CD4-positive, alpha-beta T cell (primary cell): ENCODE measurements at places on chromosomes 11 and 22.

GRCh38 chr11:124736736-124737135, 3.0 kb upstream of the NRGN start:
- H3K27ac ChIP-seq, result no peak overlapping the region
- no peak for DNase-seq
- peaks cover 16% of the 10 kb centered on the region for H3K4me1 ChIP-seq
- no peaks in the 10 kb centered on the region for H3K36me3 ChIP-seq
- no peak overlapping the region for H3K4me3 ChIP-seq

- no peak overlapping the region for H3K4me3 ChIP-seq
- H3K27ac ChIP-seq, result no peak overlapping the region
- H3K27me3 ChIP-seq, result no peaks in the 10 kb centered on the region
- no peak for DNase-seq
Observed at GRCh38 chr22:32142600-32142999, 16.5 kb downstream of the C22orf42 start.

GRCh38 chr11:109641549-109641948, 219.6 kb downstream of the C11orf87 start:
- H3K4me3 ChIP-seq, result no peak overlapping the region
- H3K36me3 ChIP-seq, result no peaks in the 10 kb centered on the region
- no peak for DNase-seq
- H3K27me3 ChIP-seq, result no peaks in the 10 kb centered on the region

GRCh38 chr11:40514124-40514523, 945.3 kb downstream of the LRRC4C start:
- H3K4me1 ChIP-seq, result no peaks in the 10 kb centered on the region
- no peaks in the 10 kb centered on the region for H3K36me3 ChIP-seq
- no peak for DNase-seq
- no peaks in the 10 kb centered on the region for H3K27me3 ChIP-seq
- H3K27ac ChIP-seq, result no peak overlapping the region
- H3K4me3 ChIP-seq, result no peak overlapping the region

DNA sequence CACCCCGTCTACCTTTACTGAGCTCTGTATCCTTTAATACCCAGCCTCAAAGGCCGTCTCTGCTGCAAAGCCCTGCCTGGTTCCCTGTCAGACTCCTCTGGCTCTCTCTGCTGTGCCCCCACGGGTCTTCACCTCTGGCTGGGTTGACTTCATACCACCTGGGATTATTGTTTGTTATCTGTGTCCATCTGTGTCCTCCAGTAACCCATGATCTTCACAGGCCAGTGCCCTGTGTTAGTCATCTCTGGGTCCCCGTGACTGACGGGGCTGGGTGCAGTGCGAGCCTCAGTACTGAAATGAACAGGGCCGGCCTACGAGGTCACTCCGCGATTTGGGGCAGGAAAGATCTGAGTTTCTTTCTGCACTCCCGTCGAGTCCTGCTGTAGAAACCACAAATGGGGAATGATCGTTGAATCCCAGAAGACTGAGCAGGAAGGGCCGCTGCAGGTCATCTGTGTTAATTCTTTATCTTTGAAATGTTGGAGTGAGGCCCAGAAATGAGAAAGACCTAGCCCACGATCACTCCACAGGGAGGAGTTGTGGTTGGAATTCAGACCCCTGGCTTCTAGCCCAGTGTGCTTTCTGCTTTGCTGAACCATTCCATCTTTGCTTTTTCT, 12.3 kb upstream of the TUB start:
- H3K27ac ChIP-seq, result no peak overlapping the region
- H3K4me3 ChIP-seq, result no peak overlapping the region
- no peak for DNase-seq

DNA sequence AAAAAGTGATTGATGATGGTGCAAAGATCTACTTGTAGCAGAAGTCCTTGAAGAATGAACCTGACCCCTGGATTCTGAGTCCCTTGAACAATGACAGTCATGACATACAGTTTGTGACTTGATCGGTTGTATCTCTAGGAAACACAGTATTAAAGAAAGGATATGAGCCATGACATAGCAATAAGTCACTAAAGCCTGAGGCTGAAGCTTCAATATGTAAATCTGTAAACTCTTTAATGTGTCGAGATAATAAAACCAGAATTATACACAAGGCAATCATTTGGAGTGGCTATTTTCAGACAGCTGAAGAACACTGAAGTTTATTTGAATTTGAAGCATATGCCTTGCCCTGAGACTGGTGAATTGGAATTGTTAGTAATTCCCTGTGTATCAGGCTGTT, 911.5 kb upstream of the RAG2 start:
- H3K36me3 ChIP-seq, result no peaks in the 10 kb centered on the region
- H3K4me3 ChIP-seq, result no peak overlapping the region
- no peaks in the 10 kb centered on the region for H3K27me3 ChIP-seq
- H3K27ac ChIP-seq, result no peak overlapping the region

GRCh38 chr22:50705851-50706351, 32.1 kb upstream of the ACR start:
- H3K27ac ChIP-seq, result no peak overlapping the region
- no peak for DNase-seq
- H3K36me3 ChIP-seq, result no peaks in the 10 kb centered on the region
- H3K4me1 ChIP-seq, result peaks cover 9% of the 10 kb centered on the region

GRCh38 chr22:18021431-18021830, 2.9 kb downstream of the MICAL3 start:
- no peak overlapping the region for H3K4me3 ChIP-seq
- H3K27me3 ChIP-seq, result peaks cover 12% of the 10 kb centered on the region
- H3K4me1 ChIP-seq, result peaks cover 16% of the 10 kb centered on the region
- no peak for DNase-seq
- H3K36me3 ChIP-seq, result no peaks in the 10 kb centered on the region

GRCh38 chr11:93718057-93718563, 23.2 kb downstream of the TAF1D start:
- no peak overlapping the region for H3K4me3 ChIP-seq
- no peak for DNase-seq
- H3K4me1 ChIP-seq, result peaks cover 13% of the 10 kb centered on the region
- no peaks in the 10 kb centered on the region for H3K27me3 ChIP-seq
- H3K27ac ChIP-seq, result no peak overlapping the region

- H3K27me3 ChIP-seq, result peaks cover 25% of the 10 kb centered on the region
- H3K27ac ChIP-seq, result no peak overlapping the region
- no peak overlapping the region for H3K4me3 ChIP-seq
- H3K36me3 ChIP-seq, result peaks cover 47% of the 10 kb centered on the region
- peaks cover 30% of the 10 kb centered on the region for H3K4me1 ChIP-seq
- no peak for DNase-seq
Observed at GRCh38 chr11:60923326-60923725, 934 bp upstream of the TMEM132A start.

DNA sequence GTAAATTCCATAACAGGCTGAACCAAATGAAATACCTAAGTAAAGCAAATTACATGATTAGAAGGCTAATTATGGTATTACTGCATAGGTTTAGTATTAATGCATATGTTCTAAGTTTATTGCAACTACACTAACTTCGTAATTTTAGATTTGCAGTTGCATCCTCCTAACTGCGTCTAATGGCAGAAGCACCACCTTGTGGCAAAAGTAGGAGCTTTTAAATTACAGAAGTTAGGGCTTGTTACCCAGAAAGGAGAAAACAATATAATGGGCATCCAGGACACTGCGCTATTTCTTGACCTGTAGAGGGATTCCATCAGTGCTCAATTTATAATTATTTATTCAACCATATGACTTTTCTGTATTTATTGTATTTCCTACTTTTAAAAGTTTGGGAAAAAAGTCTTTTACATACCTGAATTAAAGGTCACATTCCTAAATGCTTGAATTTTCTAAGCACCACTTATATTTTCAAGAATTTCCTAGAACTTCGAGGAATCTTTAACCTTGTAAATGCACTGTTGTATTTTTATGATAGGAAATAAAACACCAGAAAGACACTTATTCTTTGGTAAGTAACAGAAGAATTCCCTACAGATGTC, 16.3 kb upstream of the GPR83 start:
- no peaks in the 10 kb centered on the region for H3K4me1 ChIP-seq
- H3K27me3 ChIP-seq, result no peaks in the 10 kb centered on the region
- H3K27ac ChIP-seq, result no peak overlapping the region
- peaks cover 20% of the 10 kb centered on the region for H3K36me3 ChIP-seq

DNA sequence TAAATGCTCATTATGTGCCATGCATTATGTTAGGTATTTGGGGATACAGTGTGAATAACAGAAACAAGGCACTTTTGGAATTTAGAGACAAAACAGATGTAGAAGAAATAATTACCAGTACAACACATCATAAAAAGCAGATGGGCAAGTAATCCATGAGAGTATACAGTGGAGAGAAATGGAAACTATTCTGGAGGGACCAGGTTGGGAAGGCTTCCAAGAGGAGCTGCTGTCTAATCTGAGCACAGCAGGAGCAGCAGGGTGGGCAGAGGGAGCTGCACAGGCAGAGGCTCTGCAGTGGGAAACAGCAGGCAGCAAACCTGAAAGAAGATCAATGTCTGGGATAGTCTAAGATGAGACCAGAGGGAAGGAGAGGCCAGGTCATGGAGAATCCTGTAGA, 268.7 kb upstream of the CCDC90B start:
- no peak overlapping the region for H3K27ac ChIP-seq
- H3K4me1 ChIP-seq, result no peaks in the 10 kb centered on the region
- no peaks in the 10 kb centered on the region for H3K36me3 ChIP-seq
- no peak for DNase-seq
- H3K27me3 ChIP-seq, result no peaks in the 10 kb centered on the region

DNA sequence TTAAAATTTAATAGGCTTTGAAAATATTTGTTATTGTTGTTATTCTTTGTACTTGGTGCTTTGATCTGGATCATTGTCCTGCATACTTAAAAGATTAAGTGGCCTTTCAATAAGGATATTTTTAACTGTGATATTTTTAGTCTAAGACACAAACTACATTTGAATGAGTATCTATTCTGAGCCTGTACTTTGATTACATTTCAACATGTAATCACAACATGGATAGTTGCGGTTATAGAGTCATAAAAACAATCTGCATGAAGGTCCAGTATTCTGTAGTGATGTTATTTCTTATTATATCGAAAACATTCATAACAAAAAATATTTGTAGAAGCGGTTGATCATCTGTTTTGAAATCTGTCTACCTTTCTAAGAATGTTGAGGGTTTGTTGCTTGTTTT, 58.6 kb downstream of the HIPK3 start:
- H3K36me3 ChIP-seq, result no peaks in the 10 kb centered on the region
- H3K27ac ChIP-seq, result no peak overlapping the region

DNA sequence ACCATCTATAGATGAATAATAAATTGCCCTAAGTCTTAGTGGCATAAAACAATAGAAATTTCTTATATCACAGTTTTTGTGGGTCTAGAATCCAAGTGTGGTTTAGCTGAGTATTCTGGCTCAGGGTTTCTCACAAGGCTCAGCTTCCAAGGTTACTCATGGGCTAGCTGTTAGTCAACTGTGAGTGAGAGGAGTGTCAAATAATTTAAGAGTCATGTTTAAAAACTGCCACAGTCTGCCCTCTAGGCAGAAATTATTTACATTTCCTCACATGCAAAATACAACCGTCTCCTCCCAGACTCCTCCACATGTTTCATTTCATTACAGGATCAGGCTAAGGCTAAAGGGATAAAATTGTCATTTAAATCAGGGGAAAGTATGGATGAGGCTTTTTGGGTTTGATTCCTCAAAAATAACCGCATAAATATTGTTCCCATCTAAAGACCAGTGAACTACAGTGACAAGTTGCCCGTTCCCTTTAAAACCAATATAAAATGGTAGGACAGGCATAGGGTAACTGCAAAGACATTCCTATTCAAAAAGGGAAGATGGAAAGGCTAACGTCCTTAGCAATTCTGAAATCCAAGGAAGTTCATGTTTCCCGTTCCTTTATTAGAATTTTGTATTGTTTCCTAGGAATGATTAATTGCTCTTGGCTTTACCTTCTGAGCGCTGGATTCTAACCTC, 324.3 kb downstream of the DYNC2H1 start:
- no peaks in the 10 kb centered on the region for H3K36me3 ChIP-seq
- H3K4me1 ChIP-seq, result no peaks in the 10 kb centered on the region
- DNase-seq, result no peak

DNA sequence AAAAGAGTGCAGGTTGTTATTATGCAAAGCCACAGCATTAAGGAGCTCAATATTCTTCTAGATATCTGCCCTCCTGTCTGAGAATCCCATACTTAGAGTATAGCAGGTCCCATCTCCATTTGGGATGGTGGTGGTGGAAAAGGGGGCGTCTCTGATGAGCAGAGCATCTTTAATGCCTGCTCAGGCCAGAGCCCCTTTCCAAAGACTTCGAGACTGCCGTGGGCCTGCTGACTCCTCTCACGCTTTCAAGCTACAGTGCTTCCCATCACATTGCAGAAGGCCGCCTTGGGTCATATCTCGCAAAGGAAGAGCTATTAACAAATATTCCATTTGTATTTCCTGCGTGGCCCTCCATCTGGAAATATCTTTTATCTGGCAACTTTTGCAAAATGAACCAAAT, 10.9 kb downstream of the LMO2 start:
- H3K27me3 ChIP-seq, result peaks cover 21% of the 10 kb centered on the region
- H3K27ac ChIP-seq, result no peak overlapping the region
- no peaks in the 10 kb centered on the region for H3K36me3 ChIP-seq

DNA sequence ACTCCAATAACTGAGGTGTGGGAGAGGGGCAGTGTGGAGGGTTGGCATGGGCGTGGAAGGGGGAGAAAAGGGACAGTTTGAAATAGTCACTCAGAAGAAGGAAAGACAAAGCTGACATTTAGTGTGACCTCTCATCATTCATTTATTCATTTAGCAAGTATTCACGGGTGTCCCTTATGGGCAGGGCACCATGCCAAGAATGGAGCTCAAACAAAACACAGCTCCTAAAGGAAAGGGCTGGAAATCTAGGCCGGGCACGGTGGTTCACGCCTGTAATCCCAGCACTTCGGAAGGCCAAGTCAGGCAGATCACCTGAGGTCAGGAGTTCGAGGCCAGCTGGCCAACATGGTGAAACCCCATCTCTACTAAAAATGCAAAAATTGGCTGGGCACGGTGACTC, 19.4 kb upstream of the DGKZ start:
- no peak overlapping the region for H3K4me3 ChIP-seq
- no peak overlapping the region for H3K27ac ChIP-seq
- no peaks in the 10 kb centered on the region for H3K27me3 ChIP-seq
- no peaks in the 10 kb centered on the region for H3K36me3 ChIP-seq
- DNase-seq, result no peak
- peaks cover 37% of the 10 kb centered on the region for H3K4me1 ChIP-seq

DNA sequence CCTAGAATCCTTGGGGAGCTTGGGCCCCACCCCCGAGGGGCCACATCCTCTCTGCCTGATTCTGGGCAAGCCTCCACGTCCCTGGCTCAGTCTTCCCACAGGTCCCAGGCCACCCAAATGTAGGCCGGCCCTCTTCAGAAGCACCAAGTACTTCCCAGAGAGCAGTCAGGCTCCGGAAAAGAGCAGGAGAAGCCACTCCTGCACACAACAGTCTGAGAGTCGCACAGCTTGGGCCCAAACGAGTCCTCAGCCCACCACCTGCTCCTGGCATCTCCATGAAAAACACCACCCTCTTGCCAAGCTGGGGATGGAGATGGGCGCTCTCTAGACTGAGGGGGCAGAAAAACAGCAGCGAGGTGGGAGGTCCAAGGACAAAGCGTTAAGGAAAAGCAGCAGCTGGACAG, 15.4 kb downstream of the EHD1 start:
- H3K4me3 ChIP-seq, result peak overlapping the region; percentile 47
- H3K27ac ChIP-seq, result peak overlapping the region; percentile 89
- H3K36me3 ChIP-seq, result peaks cover 35% of the 10 kb centered on the region
- peaks cover 100% of the 10 kb centered on the region for H3K4me1 ChIP-seq
- DNase-seq, result no peak
